ENCODE measurements at places on chromosomes 7 and 10.
A peak's percentile ranks its signal among the peaks of the same experiment; 100 is the strongest.

GRCh38 chr7:26091933-26092332 is 60.1 kb upstream of the NFE2L3 start:
- no peak for DNase-seq

- peak; percentile 17 for DNase-seq
Measured at GRCh38 chr10:46028584-46029460, 1.6 kb downstream of the NCOA4 start.

DNA sequence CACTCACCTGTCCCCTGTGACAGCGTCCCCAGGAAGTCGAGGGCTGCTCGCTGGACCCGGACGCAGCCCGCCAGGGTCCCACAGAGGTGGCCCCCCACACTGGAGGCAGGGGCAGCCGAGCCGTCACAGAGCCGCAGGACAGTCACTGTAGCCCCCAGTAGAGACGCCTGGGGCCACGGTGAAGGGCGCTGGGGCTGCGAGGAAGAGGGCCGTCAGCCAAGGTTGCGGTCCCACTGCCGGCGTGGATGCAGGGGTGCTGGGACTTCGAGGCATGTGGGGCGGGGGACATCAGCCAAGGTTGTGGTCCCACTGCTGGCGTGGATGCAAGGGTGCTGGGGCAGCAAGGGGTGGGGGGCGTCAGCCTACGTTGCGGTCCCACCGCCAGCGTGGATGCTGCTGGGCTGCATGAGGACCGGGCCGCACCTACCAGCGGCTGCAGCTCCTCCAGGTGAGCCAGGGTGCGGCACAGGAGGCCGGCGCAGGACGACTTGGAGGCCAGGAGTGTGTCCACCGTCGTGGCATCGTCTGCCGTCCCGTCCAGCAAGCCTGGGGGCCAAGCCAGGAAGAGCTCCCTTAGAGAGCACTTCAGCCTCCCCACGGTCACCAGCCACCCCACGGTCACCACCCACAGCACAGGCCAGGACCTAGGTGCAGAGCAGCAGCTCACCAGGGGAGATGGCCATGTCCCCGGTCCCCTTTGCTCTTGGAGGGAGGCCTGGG is 13.9 kb downstream of the BRAT1 start:
- no peak for DNase-seq

DNA sequence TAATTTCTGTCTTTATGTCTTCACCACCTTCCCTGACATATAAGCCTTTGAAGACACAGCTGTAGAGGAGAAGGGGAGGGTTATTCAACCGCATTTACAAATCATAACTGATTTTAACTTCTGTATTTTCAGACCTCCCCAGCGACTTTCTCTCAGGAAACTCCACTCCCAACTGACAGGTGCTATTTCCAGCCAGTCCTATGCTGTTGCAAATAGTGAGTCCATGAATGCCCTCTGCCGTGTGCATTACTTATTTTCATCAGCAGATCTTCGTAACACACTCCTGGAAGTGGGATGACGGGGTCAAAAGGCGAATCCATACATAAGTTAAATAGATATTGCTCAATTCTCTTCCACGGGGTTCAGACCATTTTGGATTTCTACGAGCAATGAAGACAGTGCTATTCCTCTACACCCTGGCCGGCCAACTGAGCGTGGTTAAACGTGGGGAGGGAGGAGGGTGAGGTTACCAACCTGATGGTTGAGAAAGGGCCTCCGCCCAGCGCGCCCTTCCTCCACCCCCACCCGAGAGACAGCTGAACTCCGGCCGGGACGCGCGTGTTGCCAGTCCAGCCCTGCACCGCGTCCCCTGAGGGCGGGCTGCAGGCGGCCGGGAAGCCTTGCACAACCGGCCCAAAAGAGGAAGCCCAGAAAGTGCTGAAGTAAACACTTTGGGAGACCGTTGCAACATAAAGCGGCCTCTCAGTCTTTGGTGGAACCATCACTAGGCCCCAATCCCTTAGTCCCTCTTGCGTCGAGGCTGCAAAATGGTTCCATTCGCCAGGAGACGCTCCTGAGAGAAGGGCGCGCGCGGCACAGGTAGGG is at the start of gene APBB1IP:
TSS of gene APBB1IP (plus strand) at position 705 of the 825 bp plus-strand sequence. CDS start 53,986 bp downstream, outside the sequence.
- no peak for DNase-seq

DNA sequence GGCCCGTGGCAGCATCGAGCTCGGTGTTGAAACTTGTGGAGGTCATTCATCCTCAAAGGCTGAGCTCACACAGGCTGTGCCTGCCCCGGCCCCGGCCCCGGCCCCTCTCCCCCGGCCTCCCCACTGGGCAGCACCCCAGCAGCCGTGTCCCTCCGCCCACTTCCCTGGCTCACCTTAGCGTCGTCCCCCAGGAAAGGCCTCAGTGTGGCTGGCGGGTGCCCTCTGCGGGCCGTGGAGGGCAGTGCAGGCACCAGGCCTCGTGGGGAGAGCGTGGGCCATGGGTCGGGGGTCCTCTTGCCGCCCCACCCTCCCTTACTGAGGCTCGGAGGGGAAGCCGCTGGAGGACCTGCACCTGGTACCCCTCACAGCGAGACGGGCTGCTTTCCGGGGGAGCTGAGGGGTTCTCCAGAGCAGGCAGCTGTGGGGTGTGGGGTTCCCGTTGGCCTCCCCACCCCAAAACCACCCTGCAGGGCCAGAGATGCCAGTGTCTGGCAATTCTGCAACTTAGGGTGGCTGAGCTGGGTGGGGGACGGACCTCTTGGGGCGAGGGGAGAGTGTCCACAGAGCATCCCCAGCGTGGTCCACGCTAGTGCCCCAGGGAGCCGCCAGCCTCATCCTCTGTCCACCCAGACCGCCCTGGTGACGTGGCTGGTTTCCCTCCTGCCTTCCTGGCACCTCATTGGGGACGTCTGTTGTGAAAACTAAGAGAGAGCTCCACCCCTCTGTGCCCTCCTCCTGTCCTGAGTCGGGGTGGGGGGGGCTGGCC is 44.2 kb upstream of the DPYSL4 start:
- DNase-seq: no peak

- no peak for DNase-seq
Measured at GRCh38 chr7:78787854-78788253, 665.6 kb downstream of the MAGI2 start.

GRCh38 chr10:26481315-26481692 is 43.2 kb downstream of the APBB1IP start:
- DNase-seq: no peak

GRCh38 chr7:5578495-5578894 is 154.9 kb upstream of the TNRC18 start:
- no peak for DNase-seq

DNA sequence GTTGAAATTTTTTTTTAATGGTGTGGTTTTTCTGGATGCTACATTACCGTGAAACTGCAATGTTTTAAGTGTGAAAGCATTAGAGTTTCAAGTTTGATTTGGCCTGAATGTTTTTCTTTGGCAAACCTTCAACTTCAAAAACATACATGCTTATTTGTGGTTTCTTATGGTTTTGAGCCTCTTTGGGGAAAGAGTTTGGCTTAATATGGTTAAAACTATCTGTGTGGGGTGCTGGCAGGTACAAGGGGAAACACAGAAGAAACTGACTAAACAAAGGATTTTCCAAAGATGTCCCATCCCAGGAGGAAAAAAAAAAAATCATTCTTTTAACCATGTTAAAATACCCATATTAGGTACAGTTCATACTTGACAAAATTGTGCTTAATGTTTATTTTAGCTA is 121.1 kb downstream of the HGF start:
- DNase-seq: no peak

- DNase-seq: no peak
Measured at GRCh38 chr10:50544095-50544856, 79.5 kb downstream of the SGMS1 start.

DNA sequence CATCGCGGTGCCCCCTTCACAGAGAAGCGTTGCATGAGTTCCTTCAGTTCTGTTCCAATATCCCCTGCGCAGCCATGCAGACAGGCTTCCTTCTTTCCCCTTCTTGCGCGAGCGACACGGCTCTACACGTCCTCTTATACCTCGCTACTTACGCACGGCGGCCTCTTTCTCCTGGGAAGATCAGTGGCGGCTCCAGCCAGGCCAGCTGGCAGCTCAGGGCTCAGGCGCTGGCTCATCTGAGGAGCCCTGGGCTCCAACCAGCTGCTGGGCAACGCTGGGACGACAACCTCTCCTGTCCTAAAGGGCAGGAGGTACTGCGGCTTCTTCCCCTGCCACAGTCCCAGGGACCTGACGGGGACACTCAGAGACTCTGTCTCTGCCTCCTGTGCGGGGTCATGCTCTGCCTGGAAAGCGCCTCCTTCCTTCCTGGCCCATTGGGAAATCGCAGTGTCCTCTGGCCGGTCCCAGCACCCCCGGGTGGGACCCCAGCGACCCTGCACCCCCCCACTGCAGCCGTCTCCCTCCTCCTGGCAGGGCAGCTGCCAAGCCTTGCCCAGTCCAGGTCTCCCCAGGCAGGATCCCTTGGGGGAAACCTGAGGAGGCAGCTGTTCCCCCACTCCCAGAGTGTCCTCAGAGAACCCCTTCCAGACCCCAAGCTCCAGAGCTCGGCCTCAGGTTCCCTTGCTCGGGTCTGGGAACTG is 5.0 kb upstream of the FAM20C start:
- DNase-seq: no peak

- DNase-seq: no peak
Measured at GRCh38 chr10:24886290-24886680, 66.1 kb downstream of the PRTFDC1 start.

DNA sequence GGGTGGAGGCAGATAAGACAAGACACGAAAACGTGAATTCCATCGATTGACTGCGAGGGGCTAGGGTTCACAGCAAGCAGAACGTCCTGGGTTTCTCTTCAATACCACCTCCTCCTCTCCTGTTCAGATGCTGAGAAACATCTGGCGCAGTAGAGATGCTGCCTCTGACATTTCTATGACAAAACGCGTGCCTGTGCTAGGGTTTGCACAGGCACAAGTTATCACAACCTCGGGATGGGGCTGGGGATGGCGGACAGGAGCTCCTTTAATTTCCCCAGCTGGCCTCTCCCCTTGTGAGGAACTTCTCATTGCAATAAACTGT is 99.8 kb upstream of the SVIL start:
- DNase-seq: no peak

GRCh38 chr10:47045331-47045861 is 134.2 kb downstream of the PTPN20 start:
- no peak for DNase-seq

GRCh38 chr7:51592842-51593599 is 276.4 kb upstream of the COBL start:
- DNase-seq: no peak

DNA sequence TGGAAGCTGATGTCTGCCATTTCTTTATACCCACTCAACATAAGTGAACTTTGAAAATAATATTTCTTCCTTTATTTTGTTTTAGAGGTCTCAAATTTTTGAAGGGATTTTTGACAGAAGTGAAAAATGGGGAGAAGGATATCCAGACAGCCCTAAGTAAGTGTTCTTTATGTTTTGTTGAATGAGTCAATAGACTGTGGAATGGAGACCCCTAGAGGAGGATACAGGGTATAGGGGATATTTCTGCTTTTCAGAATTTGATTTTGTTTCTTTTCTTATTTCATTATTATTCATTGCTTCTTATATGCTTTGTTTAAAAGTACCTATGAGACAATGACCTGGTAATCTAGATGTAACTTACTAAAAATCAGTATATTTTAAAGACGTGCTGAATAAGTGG is 34.4 kb downstream of the PLEKHA8 start:
- no peak for DNase-seq

- no peak for DNase-seq
Measured at GRCh38 chr10:77090381-77091356, 546.9 kb downstream of the KCNMA1 start.

GRCh38 chr10:114077347-114077746 is 33.7 kb downstream of the ADRB1 start:
- DNase-seq: no peak

DNA sequence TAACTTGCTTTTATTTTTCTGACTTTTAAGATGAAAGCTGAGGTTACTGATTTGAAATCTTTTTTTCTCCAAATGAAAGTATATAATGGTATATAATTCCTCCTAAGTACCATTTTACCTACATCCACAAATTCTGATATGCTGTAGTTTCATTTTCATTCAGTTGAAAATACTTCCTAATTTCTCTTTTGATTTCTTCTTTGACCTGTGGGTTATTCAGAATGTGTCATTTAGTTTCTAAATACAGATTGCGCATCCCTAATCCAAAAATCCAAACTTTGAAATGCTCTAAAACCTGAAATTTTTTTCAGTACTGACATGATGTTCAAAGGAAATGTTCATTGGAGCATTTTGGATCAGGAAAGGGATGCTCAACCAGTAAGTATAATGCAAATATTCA is 168.7 kb downstream of the CELF2 start:
- DNase-seq: no peak

DNA sequence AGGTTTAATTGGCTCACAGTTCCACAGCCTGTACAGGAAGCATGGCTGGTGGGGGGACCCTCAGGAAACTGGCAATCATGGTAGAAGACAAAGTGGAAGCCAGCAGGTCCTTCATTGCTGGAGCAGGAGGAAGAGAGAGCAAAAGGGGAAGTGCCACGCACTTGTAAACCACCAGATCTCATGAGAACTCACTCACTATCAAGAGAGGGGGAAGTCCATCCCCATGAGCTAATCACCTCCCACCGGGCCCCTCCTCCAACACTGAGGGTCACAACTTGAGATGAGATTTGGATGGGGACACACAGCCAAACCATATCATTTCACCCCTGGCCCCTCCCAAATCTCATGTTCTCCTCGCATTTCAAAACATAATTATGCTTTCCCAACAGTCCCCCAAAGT is 171.9 kb upstream of the CACNA2D1 start:
- DNase-seq: no peak

- DNase-seq: no peak
Measured at GRCh38 chr7:47568547-47568946, 13.4 kb downstream of the TNS3 start.

- no peak for DNase-seq
Measured at GRCh38 chr10:62819141-62819920, 3.2 kb upstream of the EGR2 start.

GRCh38 chr7:13724191-13724976 is 265.1 kb downstream of the ETV1 start:
- DNase-seq: no peak

GRCh38 chr7:32255036-32255435 is 184.8 kb upstream of the PDE1C start:
- no peak for DNase-seq

DNA sequence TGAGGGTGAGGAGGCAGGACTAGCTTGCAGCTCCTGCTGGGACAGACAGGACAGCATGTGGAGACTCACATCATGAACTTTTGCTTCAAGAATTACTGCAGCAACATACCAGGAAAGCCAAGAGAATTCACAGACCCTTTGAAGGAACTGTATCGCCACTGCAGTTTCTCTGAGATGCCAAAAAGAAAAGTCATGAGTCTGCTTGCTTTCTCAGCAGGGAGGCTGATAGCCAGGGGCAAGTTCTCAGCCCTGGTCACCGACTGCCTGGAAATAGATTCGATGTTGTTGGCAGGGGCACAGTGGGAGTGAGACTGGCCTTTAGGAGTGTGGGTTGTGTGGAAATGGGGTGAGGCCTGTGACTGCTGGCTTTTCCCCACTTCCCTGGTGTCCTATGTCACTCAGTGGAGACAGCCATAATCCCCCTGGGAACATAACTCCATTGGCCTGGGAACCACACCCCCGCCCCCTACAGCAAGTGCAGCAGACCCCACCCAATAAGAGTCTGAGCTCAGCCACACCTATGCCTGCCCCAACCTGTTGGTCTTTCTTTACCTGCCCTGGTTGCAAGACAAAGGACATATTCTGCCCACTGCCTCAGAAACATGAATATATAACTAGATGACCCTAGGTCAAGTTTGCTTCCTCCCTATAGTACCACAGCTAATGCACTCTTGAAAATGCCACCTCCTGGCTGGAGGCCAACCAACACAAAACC is 1.6 kb upstream of the SAMD9 start:
- DNase-seq: no peak
